ENCODE measurements at places on chromosomes 12 and 14.

GRCh38 chr12:24770821-24771220 lies 178.1 kb downstream of the BCAT1 start:
- DNase-seq: no peak

DNA sequence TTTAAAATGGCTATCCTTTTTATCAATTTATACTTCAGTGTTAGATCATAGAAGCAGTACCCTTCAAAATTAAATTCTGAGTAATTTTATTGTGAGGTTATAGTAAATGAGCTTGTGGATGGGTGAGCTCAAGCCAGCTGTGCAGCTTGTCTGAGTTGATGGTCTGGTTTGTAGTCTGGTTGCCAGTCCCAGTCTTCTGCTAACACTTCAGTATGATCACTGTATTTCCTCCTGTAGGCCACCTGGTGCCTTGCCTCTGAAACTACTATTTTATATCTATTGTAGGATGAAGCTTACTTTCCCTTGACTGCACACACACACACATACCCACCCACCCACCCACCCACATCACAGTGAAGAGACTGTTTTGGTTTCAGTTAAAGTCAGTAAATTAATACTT lies 496.4 kb downstream of the PCNX1 start:
- no peak for DNase-seq

DNA sequence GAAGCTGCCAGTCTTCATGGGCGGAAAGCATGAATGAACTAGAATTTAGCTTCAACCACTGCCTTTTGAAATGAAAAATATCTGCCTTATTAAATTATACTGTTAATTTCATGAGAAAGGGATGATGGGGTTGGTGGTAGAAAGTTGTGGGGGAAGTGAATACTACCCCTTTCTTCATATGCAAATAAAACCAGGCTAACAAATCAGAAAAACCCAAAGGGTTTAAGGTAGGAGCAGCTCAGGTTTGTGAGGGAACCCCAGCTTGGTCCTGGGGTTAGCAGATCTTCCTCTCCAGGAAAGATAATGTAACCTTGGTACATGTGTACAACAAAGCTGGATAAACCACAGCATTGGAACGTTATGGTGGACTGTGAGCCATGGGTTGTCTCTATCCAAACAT lies 84.0 kb downstream of the PPP2R5C start:
- DNase-seq: no peak

DNA sequence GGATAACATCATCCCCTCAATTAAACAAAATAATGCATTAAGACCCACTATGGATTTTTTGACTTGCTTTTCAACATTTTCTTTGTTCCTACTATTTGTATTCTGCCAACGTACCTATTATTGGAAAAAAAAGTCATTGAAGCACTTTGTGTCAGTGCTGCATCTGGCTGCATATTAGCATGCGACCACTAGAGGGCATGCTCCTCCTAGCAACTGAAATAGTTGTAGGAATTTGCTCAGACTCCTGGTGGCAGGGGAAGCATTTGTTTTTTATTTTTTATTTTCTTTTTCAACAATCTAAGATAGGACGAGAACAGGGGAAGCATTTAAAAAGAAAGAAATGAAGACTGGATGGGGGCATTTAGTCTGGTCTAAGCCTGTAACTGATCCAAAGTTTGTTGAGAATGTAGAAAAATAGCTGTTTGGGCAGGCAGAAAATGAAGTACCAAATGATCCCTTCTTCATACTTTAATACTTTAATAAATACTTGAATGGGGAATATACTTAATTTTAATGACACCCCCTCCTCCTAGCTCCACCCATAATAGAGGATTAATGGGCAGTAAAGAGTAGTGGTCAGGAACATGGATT lies 14.5 kb upstream of the CLEC4A start:
- peak; percentile 70 for DNase-seq

DNA sequence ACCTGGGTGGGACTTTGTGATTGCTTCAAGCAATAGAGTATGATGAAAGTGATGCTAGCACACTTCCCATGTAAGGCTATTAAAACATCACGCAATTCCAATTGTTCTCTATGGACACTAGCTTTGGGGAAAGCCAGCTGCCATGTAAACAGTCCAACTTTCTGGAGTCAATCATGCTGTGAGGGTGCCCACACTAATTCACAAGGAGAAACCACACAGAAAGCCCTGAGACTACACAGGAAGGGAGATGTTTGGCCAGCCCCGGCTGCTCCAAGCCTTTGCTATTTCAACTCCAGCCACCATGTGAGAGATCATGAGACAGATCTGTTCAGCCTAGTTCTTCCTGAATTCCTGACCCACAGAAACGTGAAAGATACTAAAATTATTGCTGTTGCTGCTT lies 96.3 kb downstream of the ST8SIA1 start:
- no peak for DNase-seq

DNA sequence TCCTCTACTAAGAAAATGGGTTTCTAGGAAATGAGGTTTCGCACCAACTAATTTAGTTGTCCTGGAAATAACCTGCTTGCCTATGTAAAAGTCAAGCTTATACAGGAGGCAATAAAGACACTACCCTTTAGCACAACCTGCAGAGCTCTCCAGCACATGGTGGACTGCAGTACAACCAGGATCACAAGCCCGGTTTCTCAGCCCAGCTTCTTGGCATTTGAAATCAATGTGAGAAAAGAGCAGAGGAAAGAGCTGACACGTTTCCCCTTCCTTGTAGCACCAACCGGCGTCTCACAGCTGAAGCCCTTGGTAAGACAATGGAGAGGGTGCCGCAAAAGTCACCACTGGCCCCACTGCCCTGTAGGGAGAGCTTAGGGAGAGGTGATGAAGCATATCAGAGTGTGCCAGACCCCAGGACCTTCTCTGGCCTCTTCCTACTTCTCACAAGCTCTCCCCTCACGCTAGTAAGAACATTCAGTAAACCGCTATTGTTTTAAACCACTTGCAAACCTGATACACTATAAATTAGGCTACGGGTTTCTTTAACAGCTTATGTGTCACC lies 8.6 kb downstream of the SPTLC2 start:
- DNase-seq: no peak

DNA sequence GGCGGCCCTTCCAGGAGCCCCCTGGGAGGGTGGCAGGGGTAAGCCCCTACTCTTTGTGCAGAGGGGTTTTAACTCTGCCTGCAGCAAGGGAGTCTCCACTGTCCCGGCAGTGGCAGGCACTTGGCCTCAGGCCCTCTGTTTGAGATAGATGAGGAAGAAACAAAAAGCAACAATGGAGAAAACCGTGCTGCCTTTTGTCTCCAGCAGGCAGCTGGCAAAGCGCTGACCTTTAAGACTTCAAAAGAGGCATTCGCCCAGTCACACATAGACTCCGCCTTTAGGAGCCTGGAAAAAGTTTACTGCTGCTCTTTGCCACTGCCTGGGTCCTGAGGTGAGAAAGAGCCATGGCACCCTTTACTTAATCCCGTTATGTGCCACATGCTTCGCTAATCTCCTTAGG lies 158.2 kb upstream of the NTF3 start:
- no peak for DNase-seq

DNA sequence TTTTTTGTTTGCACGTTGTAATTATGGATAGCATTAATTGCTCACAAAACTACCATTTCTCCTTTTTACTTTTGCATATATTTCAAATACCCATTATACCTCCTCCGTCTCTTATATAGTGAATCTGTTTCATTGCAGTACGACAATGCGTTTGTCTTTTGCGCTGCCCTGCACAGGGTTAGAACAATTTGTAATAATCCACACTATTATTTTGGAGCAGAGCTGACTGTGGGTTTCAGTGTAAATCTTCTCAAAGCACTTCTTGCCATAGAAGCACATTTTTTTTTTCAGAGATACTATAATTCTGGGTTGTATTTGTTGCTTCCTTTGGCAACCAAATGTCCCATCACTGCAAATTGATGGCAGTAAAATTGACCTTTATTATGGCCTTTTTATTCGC lies 451.8 kb upstream of the STXBP6 start:
- DNase-seq: no peak

DNA sequence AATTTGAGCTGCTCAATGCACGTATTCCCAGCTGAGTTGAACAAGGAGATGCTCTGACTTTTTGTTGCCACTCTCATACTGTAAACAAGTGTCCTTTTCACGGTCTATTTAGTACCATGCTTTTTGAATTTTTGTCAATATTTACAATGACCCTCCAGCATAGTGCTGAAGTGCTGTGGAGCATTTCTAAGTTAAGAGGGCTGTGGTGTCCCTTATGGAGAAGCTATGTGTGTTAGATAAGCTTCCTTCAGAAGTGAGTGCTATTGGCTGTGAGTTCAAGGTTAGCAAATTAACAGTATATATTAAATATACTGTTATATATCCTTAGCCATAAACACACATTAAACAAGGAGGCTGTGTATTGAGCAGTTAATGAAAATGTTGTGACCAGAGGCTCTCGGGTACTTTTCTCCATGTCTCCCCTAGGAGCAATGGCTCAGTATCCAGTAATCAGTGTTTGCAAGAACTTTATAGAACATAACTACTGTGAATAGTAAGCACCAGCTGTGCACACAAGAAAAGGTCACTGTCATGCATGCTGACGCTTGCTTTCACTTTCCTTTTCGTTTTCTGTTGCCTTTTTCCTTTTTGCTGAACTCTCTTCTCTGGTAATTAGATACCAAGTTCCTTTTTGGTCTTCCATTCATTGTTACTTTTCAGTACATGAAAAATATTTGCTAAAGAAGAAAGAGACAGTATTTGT lies 187.2 kb upstream of the NEDD1 start:
- DNase-seq: no peak

DNA sequence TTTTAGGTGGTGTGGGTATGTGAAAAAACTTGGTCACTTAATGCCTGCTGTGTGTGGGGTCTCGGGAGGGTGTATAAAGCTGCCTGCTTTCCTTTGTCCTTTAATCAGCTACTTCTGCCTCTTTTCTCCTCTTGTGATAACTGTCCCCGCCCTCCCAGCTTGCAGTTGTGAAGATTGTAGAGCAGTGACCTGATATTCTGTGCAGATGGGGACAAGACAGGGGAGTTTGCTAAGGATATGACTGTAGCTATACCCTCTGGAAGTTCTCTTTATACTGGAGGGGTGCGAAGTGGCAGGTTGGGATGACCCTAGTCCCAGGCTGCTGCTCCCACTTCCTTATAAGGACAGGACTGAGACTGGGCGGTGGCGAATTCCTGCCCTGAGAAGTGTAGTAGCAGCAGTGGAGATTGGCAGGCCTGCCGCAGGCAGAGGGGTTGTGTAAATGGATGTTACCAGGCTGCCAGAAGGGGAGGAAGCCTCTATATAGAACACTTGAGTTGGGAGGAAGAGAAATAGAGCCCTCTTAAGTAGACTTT lies 835 bp downstream of the MYL6 start:
- no peak for DNase-seq

- no peak for DNase-seq
Measured at GRCh38 chr12:84995641-84996040, 40.4 kb downstream of the TSPAN19 start.

DNA sequence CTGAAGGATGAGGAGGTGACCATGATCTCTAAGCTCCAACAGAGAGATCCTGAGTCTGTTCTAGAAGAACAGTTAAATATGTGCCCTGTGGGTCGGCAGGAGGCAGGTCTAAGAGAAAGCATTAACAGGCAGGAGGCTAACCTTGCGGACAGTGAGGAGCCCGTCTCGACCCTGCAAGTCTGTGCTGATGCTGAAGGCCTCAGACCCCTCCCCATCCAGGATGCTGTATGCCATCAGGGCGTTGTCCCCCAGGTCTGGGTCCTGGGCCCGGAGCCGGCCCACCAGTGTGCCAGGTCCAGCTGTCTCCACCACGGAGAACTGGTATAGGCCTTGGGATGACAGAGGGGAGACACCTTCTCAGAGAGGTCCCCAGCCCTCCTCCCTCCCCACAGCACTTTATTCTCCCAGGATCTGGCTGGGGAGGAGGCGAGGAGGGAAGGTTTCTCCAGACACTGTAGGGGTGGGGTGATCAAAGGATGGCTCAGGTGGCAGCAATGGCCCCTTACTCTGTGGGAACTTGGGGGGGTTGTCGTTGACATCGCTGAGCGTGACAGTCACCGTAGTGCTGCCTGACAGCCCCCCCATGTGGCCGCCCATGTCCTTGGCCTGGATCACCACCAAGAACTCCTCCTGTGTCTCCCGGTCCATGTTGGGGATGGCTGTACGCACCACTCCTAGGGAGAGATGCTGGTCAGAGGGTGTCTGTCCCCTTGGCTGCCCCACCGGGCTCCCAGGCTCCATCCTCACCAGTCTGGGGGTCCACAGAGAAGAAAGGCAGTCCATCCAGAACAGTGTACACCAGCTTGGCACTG lies 3.1 kb downstream of the CDH24 start:
- DNase-seq: peak; percentile 55

GRCh38 chr14:55356913-55357312 lies 54.7 kb downstream of the ATG14 start:
- DNase-seq: no peak

- no peak for DNase-seq
Measured at GRCh38 chr14:54881235-54881760, 21.3 kb downstream of the GCH1 start.

DNA sequence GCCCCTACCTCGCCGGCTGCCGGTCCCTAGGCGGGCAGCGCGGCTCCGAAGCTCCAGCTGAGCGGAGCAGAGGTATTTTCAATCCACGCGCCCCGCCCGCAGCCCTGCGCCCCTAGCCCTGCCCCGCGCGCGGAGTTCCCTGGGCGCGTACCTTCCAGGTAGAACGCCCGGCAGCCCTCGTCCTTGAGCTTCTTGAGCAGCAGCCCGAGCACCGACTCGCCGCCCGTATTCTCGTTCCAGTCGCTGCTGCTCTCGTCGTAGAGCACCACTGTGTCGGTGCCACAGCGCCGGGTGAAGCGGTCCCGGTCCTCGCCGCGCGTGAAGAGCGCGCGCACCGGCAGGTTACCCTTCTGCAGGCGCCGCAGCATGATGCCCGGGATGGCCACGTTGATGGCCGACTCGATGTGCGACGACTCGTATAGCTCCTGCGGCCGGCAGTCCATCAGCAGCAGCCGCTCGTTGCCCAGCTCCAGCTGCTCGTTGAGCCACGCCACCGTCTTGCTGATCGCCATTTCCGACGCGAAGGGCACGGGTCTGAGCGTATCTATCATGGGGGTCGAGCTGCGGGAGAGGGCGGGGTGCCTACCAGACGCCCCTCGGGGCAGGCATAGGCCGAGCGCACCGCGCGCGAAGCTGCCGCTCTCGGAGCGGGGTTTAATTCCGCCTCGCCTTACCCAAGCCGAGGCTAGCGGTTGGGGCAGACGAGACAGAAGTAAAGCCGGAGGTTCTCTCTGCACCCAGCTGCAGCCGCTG lies 636 bp downstream of the DUSP6 start:
- peak; percentile 75 for DNase-seq

DNA sequence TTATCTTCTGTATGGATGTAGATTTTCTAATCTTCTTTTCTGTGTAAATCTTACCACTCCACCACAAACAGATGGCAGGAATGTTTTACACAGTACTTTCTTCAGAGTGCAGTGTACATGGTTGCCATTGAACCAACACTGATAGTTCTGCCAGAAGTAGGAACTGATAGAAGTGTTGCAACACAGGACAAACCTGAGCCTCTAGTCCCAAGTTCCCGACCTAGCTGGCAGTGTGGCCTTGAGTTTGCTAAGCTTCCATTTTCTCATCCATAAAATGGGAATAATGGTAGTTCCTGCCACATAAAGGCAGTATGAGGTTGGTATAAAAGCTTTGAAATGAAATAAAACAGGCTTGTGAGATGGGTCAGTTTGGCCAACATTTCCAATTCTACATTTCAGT lies 50.8 kb upstream of the SAV1 start:
- no peak for DNase-seq

GRCh38 chr12:62250671-62251608 lies 9.3 kb upstream of the USP15 start:
- DNase-seq: no peak

GRCh38 chr14:68363466-68363842 lies 429.4 kb downstream of the ZFP36L1 start:
- DNase-seq: no peak

GRCh38 chr12:89821896-89822295 lies 113.3 kb upstream of the ATP2B1 start:
- no peak for DNase-seq
